ENCODE measurements at places on chromosomes 2 and 18.

GRCh38 chr2:128425216-128425615 is 106.5 kb upstream of the HS6ST1 start:
- no peak for DNase-seq

GRCh38 chr18:8468191-8468590 is 141.0 kb upstream of the RAB12 start:
- DNase-seq: no peak

- DNase-seq: no peak
Observed at GRCh38 chr2:70565039-70565731, 11.6 kb upstream of the TGFA start.

DNA sequence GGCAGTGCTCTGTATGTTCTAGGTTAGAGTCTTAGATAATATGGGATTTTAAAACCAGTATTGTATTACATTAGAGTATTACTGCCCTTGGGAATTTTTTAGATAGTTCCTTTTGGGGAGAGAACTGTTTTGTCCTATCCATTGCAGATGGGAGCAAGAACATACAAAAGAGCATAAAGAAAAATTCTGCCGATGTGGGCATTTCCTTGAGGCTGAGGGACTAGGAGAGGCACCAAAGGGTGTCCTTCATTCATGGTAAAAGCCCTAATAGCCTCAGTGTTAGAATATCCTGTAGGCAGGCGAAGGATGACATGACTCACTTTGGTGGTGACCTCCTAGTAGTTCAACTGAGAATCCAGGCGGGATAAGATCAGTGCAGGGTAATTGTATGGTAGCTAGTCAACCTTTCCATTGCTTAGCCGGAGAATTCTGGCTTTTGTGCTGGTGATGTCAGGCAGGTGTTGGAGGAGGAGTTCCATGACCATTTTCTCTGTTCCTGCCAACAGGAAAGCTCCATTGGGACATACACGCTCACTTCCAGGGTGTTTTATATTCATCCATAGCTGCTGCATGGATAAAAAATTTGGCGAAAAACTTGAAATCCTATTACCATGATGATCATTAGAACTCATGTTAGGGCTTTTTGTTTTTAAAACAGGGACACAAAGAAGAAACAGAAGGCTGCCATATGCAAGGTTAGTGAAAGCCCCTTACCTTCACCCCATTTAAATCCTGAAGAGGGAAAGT is 28.1 kb downstream of the EPAS1 start:
- DNase-seq: no peak

DNA sequence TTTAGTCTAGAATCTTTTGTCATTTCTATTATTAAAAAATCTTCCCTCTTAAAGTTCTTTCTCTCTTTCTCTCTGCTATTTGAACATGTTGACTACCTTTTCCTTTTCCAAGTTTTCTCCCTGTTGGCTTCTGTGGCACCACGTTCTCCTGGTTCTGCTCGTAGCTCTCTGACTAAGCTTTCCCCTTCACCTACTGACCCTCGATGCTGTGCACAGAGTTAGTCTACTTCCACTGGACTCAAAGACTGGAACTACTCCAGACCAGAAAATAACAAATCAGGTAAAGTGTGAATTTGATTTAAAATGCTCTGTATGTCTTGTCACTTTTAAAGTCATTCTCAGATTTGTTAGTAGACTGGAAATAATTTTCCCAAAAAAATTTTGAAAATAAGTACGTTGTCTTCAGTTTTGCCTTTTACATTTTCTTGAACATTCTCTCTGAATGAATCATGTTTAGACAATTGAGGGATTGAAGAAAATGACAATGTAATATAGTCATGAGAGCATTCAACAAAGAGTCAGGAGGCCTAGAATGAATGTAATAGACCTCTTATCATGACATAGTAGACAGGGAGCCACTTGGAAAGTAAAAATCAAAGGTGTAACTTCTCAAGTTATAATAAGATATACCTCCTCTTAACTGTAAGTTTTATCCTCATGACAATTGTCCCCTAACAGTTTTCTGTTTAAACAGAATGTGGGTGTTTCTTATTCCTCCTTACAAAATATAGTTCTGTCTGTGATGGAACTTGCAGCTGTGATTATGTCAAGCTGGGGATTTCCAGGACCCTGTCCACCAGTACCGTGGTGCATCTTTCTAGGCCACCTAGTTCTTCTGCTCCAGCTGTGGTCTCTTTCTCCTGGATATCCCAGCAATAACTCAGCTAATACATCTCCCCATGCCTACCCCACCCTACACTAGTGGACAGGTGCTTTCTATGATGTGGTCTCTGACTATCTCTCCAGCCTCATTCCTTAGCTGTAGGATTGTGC is 25.5 kb downstream of the ITPRID2 start:
- DNase-seq: peak; percentile 66

DNA sequence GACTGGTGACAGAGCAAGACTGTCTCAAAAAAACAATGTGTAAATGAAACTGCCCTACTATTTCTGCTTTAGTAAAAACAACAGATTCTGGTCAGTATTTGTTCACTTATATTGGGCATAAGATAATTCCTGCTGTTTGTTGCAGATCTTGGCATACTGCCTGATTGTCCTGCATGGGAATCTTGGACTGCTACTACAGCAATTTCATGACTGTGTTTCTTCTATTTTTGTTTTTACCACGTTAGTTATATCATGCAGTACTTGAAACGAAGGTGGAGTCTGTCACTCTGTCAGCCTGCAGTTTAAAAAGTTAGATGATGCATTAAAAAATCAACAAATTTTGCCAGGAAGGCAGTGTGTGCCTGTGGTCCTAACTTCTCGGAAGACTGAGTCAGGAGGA is 14.2 kb upstream of the CLASP1 start:
- peak; percentile 12 for DNase-seq

DNA sequence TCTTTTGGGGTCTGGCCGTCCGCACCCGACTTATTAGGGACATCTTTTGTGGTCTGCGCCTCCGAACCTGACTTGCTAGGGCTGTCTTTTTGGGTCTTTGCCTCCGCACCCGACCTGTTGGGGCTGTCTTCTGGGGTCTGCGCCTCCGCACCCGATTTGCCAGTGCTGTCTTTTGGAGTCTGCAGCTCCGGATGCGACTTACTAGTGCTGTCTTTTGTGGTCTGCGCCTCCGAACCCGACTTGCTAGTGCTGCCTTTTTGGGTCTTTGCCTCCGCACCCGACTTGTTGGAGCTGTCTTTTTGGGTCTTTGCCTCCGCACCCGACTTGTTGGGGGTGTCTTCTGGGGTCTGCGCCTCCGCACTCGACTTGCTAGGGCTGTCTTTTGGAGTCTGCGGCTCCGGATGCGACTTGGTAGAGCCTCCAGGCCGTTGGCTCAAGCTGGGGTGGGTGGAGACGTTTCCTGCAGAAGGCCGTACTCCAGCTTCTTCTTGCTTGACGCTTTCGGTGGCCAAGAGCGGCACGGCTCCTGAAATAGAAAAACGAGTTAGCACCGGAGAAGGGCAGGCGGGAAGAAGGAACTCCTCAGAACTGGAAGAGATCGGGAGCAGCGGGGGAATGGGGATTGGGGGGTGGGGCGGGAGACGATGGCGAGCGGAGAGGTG is 498 bp downstream of the TGOLN2 start:
- DNase-seq: peak; percentile 55

DNA sequence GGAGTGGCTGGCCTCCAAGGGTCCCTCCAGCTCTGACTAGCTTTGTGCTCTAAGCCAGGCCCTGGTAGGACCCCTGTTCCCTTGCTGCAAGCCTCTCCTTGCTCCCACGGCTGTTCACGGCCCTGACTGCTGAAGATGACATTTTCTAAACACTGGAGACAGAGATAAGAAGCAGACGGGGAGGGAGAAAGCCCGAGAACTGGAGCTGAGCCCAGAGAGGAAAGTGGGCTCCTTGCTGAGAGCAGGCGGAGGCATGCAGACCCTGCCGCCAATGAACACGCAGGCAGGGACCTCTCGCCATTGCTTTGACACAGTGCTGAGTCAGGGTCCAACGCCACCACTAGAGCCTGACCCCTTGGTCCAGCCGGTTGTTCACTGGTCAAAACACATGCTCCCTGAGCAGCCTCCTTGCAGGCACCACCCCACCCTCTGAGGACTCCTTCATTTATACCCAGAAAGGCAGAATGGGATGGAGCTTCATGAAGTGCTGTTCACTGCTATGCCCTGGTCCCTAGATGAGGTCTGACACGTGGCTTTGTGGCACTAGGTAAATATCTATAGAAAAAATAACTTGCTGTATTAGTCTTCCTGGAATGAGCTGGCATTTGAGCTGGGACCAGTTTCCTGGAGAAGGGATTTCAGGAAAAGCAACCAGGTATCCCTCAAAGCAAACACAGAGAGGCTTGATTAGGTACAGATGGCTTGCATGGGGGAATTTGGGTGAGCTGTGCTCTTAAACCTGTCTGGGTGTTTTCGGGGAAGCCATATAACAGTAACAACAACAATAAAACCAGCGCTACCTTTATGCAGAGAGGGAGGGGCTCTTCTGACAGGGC is 65.7 kb downstream of the MCFD2 start:
- peak; percentile 93 for DNase-seq

DNA sequence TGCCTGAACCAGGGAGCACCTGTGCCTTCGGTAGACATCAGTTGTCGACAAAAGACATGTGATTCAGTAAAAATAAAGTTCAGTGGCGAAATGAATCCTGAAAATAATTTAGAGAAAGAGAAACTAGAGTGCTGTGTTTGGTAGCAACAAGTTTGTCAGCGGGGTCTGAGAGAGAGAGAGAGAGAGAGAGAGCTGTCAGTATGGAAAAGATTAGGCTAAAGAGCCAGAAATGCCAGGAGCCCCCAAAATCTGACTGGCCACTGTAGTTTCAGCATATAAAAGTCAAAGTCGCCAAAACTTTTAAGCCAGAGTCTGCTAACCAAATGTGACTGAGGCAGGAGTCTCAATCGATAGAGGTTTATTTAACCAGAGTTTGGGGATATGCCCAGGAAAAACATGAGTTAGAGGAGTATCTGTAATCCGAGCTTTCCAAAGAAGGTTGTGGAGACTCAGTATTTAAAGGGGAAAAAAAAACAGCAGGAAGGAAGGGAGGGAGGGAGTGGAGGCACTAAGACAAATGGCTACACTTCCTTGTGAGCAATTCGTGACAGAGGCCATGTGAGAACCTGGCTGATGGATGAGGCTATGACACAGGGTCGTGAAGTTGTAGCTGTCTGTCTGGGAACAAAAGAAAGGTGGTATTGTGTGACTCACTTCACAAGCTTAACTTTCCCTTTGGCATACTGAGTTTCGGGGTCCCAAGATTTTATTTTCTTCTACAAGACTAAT is 20.5 kb upstream of the GNAL start:
- no peak for DNase-seq

- DNase-seq: no peak
Observed at GRCh38 chr2:27873091-27873490, 17.1 kb downstream of the RBKS start.

GRCh38 chr18:21293479-21293878 is 51.4 kb downstream of the GREB1L start:
- DNase-seq: no peak

GRCh38 chr2:179302149-179302548 is 37.5 kb upstream of the SESTD1 start:
- no peak for DNase-seq

- DNase-seq: no peak
Observed at GRCh38 chr18:4639628-4640310, 184.7 kb upstream of the DLGAP1 start.

DNA sequence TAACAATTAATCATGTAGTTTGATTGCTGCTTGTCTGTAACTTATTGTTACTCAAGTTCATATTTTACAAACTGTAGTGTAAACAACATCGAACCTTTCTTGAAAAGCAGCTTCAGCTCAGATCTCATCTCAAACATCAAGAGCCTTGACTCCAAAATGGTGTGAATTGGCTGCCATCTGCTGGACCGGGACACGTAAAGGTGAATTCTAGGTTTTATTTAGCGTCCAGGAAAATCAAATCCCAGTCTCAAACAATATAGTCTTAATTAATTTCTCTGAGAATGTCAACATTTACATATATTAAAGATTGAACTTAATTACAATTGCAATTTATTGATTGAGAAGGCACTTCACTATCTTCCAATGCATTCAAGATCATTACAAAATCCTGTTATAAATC is 453.0 kb downstream of the GALR1 start:
- peak; percentile 10 for DNase-seq

- DNase-seq: peak; percentile 36
Observed at GRCh38 chr2:65430603-65431420, 1.6 kb downstream of the SPRED2 start.

DNA sequence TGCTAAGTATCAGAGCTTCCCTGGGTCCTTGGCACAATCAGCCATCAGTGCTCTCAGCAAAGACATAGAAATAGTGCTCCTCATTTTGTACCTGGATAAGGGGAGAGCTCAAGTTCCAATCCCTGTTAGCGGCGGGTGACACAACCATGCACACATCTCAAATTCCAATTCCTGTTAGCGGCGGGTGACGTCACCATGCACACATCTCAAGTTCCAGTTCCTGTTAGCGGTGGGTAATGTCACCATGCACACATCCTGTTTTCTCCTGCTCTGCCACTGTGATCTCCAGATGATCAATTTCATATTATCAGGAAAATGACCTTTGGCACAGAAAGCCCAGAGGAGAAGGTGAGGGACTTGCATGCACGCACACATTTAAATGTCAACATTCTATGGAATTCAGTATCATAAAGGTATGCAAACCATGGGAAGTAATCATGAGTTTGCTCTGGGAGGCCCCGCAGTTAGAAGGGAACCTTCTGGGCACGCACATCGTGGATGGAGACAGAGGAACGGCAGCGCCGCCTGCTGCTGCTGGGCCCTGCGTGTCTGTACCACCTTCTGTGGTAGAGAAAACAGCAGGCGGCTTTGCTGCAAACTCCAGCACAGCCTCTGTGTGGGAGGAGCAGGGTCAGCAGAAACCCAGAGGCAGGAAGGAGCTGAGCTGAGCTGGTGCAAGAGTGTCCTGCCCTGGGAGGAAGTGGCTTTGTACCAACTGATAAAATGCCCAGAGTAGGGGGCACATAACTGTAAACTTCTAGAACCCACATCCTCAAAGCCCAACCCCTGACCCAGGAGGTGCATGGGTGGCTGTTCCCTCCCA is 77.8 kb downstream of the MBP start:
- peak; percentile 94 for DNase-seq

DNA sequence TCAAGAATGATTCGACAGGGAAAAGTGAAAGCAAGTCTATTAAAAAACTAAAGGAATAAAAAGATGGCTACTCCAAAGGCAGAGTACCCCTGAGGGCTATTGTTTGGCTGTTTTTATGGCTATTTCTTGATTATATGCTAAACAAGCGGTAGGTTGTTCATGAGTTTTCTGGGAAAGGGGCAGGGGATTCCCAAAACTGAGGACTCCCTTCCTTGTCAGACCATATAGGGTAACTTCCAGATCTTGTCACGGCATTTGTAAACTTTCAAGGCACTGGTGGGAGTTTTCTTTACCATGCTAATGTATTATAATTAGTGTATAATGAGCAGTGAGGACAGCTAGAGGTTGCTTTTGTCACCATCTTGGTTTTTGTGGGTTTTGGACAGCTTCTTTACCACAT is 474.9 kb upstream of the MC4R start:
- DNase-seq: no peak

GRCh38 chr2:235594041-235594440 is 100.2 kb downstream of the AGAP1 start:
- peak; percentile 91 for DNase-seq

DNA sequence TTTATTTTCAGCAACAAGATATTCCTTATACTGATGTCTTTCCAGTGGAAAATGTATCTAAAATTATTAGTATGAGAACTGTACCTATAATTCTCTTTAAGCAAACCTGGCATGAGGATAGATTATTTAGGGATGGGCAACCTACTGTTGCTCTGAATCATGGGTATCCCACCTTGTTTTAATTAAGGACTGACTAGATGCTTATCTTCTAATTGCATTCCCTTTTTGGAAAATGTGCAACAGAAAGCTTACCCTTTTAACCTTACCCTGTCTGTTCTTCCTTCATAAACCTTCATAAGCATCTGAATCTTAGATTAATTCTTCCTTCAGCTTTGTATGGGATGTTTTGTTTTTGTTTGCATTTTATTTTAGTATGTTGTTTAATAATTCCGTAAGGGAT is 110.3 kb downstream of the TAF4B start:
- no peak for DNase-seq

Measured in fibroblast of pulmonary artery (primary cell).